ENCODE measurements at places on chromosomes 5 and 9.
A peak's percentile ranks its signal among the peaks of the same experiment; 100 is the strongest.

- DNase-seq, result no peak
Measured at GRCh38 chr5:129001841-129002526, 36.7 kb downstream of the SLC27A6 start.

- no peak for DNase-seq
Measured at GRCh38 chr5:110492446-110492845, 234.0 kb downstream of the TMEM232 start.

DNA sequence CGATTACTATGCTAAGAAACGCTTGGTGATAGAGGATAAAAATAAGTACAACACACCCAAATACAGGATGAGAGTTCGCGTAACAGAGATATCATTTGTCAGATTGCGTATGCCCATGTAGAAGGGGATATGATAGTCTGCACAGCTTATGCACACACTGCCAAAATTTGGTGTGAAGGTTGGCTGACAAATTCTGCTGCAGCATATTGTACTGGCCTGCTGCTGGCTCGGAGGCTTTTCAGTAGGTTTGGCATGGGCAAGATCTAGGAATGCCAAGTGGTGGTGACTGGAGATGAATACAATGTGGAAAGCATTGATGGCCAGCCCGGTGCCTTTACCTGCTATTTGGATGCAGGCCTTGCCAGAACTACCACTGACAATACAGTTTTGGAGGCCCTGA is 208.4 kb downstream of the PDZD2 start:
- DNase-seq, result peak; percentile 51

- DNase-seq, result no peak
Measured at GRCh38 chr5:140117523-140117922, 3.6 kb downstream of the PURA start.

GRCh38 chr5:143635146-143635752 is 176.7 kb upstream of the HMHB1 start:
- no peak for DNase-seq

DNA sequence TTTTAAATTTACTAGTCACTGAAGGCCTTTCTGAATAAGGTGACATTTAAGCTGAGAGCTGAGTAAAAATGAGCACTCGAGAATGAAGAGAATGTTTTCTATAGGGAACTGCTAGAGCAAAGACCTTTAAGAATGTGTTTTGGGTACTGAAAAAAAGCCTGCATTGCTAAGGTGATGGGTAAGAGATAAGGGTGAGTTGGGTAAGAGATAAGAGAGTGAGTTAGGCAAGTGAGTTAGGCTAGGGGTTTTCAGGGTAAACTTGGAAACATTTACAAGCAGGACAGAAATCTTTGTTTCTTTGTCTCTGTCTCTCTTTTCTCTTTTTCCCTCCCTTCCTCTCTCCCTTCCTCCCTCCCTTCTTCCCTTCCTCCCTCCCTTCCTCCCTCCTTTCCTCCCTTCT is 5.6 kb downstream of the RAD23B start:
- DNase-seq, result no peak
